Immature natural killer cell (primary cell): ENCODE measurements at places on chromosomes 12 and 14.

DNA sequence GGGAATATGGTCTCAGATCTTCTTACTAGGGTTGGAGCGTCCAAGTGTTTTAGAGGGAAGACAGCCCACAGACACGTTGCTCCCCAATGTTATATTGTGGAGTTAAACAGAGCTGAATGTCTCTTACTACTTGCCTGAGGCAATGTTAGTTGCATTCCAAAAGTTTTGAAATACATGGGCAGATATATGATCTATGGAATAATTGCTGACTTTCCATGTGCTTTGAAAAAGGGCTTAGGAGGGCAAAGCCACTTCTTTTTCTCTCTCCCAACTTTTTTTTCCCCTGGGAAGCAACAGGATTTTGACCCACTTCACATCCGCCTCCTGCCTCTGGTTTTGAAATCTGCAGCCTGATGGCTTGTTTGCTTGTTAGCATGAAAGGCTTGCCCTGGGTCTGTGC is 33.7 kb upstream of the PAX9 start:
- DNase-seq: no peak

- no peak for DNase-seq
Observed at GRCh38 chr12:59408431-59408830, 187.4 kb upstream of the SLC16A7 start.

- DNase-seq: no peak
Observed at GRCh38 chr14:28141662-28142061, 624.9 kb upstream of the FOXG1 start.

DNA sequence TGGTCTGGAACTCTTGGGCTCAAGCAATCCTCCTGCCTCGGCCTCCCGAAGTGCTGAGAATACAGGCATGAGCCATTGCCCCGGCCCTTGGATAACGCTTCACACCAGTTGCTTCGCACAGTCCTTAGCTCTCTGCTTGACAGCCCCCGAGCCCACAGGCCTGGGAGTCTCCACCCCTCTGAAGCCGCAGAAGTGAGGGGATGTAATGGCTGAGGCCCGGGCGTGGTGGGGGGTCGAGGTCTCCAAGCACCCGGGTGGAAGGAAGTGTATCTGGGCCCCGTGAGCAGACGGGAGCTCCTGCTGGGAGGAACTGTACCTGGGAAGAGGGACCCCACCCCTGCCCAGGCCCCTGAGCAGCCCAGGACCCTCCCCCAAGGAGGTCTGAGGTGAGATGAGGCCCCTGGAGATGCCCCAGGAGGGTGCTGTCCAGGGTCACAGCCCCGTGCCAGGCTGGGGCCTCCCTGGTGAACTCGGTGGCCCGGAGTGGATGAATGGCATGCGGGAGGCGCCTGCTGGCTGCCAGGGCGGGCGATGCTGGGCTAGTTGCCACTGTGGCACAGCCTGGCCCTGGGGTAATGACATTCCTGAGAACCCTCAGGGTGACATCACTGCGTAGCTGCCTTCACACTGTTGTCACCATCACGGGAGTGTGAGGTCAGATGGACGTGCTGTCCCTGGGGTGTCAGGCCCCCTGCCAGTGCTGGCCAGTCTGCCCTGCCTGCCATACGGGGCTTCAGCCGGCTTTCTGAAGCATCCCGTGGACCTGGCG is 48.9 kb downstream of the KIF26A start:
- no peak for DNase-seq

- no peak for DNase-seq
Observed at GRCh38 chr14:89625244-89625713, 208.2 kb upstream of the FOXN3 start.

DNA sequence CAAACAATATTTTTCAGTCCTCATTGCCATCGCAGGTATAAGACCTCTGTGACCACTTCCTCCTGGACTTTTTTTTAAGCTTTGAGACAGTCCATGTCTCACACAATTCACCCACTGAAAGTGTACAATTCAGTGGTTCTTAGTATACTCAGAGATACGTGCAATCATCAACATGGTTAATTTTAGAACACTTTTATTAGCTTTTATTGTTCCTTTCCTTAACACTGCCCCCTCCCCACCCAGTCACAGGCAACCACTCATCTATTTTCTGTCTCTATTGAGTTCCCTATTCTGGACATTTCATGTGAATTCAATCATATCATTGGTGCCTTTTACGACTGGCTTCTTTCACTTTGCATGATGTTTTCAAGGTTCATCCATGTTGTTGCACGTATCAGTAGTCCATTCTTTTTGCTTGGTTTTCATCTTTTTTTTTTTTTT is 16.2 kb downstream of the NCKAP5L start:
- DNase-seq: no peak

DNA sequence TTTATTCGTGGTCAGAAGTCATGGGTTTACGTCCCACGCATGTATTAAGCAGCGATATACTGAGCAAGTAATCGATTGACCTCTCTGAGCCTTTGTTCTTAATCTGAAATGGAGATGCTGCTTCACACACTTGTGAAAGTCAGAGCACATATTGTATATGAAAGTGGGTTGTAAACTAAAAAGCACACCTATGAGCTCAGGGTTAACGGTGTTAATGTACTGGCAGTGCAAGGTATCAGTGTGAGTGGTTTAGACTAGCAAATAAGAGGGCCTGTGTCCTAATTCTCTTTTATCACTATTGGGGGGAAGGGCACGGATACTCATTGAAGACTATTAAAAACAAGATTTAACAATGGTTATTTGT is 676 bp downstream of the MRPL42 start:
- no peak for DNase-seq

DNA sequence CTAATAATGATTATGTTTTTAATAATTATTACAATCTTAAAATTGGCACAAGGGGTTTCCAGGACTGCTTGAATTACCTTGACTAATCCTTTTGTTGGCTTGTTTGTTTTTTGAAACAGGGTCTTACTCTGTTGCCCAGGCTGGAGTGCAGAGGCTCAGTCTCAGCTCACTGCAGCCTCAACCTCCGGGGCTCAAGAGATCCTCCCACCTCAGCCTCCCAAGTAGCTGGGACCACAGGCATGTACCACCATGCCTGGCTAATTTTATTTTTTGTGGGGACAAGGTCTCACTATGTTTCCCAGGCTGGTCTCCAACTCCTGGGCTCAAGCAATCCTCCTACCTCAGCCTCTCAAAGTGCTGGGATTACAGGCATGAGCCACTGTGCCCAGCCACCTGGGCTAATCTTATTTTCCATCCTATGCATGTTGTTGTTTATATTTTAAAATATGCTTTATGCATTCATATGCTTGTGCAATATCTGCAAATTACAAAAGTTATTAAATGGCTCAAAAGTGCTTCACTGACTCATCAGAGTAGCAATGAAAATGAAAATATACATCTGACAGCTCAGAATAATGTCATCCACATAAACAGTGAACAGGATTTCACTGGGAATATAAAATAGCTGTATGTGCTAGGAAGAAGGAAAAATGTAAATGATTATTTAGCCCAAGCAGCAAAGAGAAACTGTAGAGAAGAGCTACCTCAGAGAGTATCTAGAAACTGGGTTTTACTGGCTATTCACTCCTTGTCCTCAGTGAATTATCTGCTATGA is 24.8 kb upstream of the PLEKHG6 start:
- DNase-seq: no peak

DNA sequence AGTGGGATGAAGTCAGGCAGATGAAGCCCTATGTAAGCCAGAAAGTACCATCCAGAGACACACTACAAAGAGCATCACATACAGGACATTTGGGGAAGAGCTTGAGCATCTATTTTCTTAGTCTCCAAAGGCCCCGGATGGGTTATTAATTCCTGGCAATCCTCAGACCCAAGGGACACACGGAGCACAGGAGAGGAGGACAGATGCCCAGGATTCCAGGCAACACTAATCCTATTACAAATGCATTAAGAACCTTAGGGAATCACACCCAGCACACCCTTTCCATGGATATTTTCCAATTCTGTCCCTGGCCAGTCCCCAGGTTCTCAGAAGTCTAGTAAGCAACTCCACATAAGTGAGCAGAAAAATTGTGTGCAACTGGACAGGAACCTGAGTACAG is 65.9 kb downstream of the CMKLR1 start:
- DNase-seq: no peak

- DNase-seq: no peak
Observed at GRCh38 chr12:128111333-128111732, 155.6 kb upstream of the TMEM132C start.

GRCh38 chr12:4242595-4242994 is 31.0 kb upstream of the CCND2 start:
- DNase-seq: no peak

DNA sequence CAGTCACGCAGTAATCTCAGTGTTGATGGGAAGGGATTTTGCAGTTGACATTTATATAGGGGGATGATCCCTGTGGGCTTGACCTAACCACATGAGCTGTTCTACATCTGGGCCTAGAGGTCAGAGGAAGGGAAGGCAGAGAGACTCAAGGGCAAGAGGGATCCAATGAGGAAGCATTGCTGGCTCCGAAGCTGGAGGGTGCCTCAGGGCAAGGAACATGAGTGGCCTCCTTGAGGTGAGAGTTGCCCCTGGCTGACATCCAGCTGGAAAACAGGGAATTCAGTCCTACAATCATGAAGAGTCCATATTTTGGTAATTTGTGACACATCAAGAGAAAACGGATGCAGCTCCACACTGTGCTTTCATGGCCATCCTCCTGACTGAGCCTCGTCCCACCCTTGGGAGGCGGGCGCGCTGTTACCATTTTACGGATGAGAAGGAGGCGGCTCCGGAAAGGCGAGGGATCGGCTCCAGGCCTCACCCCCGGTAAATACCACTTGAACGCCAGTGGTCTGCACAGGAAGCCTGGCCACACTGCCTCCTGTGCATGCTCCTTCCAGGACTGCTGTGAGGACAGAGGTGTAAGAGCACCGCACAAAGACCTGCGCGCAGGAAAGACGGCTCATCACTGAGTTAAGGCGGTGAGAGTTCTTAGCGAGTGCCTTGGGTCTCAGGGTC is 18.5 kb upstream of the FKBP4 start:
- no peak for DNase-seq

GRCh38 chr14:103442288-103442687 is 57.1 kb downstream of the MARK3 start:
- DNase-seq: no peak

GRCh38 chr14:70077720-70078119 is 111.0 kb downstream of the SLC8A3 start:
- no peak for DNase-seq

- no peak for DNase-seq
Observed at GRCh38 chr12:108612788-108613282, 15.0 kb upstream of the TMEM119 start.

GRCh38 chr14:51293149-51293911 is 53.3 kb downstream of the TMX1 start:
- DNase-seq: no peak

DNA sequence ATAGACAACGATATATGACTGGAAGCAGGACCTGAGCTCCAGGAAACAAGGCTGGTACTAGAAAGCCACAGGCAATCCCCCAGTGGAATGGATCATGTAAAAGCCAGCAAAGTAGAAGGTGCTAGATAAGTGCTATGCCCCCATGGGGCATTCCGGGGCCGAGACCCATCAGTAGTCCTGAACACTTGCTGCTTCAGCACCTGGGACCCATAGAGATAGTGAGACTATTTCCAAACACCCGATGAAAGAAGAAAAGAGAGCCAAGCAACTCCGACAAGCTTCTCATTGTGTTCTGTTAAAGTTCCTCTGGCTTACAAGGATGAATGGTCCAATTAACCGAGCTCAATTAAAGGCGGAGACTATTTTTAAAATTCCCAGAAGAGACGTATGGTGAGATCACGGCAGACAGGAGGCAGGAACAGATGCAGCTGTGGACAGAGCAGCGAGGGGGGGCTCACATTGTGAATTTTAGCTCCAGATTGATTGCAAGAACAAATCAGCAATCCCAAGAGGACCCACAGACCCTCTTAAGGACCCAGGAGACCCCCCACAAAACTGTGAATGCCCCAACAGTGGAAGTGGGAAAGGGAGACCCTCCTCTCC is 142.5 kb upstream of the OVCH1 start:
- no peak for DNase-seq

DNA sequence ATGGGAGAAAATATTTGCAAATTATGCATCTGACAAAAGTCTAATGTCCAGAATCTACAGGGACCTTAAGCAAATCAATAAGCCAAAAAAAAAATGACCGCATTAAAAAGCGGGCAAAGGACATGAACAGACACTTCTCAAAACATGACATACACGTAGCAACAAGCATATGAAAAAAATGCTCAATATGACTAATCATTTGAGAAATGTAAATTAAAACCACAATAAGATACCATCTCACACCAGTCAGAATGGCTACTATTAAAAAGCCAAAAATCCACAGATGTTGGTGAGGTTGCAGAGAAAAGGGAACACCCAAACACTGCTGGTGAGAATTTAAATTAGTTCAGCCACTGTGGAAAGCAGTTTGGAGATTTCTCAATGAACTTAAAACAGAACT is 16.1 kb downstream of the PAWR start:
- no peak for DNase-seq

DNA sequence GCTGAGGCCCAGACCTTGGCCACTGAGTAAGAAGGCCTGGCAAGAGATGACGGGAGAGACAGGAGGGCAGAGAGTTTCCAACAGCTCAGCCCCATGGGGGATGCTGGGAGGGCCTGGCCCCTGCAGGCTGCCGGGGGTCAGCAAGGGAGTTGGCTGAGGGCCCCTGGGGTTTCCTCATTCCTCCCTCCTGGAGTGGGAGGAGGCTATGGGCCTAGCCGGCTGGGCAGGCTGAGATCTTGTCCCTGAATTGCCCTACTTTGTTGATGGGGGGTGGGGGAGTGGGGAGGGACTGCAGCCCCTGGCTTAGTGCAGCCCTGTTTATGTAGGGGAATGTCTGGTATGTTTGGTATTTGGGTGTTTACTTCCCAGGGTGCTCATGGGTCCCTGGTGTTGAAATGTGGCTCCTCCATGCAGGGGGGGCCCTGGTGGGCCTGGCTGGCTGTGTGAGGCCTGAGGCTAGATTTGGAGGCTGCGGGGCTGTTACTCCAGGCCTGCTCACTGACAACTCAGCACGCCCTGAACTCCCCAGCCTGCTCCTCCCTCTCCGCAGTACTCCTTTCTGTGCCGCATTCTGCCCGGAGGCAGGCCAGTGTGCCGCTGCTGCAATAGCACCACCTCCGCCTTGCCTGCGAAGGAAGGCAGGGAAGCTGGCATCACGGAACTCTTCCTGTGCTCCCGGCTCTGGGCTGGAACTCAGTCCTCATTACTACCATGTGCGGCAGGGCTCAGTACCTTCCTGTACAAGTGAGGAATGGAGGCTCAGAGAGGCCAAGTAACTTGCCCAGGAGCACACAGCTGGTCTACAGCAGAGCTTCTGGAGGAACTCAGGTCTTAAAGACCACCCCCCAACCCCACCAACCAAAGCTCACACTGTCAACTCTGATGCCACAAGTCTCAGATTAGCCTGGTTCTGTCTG is 25.3 kb downstream of the JDP2 start:
- no peak for DNase-seq

- no peak for DNase-seq
Observed at GRCh38 chr12:51806896-51807295, 41.6 kb downstream of the FIGNL2 start.

- DNase-seq: no peak
Observed at GRCh38 chr12:47725893-47726292, 603 bp upstream of the ENDOU start.
